DMS79 treated with DMSO at 0.1 percent for 48 hours (cell line): ENCODE measurements at places on chromosomes 2 and 18.

DNA sequence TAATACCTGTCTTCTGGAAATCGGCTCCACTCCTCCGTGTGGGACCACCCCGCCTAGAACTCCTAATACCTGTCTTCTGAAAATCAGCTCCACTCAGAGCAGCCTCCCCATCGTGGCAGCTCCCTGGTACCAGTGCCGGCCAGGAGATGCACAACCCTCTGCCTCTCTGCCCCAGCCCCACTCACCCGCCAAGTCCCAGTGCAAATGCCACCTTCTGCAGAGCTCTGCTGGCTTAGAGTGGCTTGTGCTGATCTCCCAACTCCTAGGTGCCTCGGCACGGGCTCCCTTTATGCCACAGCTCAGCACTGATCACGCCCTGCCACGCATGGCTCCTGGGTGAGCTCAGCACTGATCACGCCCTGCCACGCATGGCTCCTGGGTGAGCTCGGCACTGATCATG lies 258.5 kb downstream of the HDAC4 start:
- no peak for DNase-seq

- no peak for DNase-seq
Observed at GRCh38 chr2:25161055-25161781, 7.2 kb downstream of the POMC start.

DNA sequence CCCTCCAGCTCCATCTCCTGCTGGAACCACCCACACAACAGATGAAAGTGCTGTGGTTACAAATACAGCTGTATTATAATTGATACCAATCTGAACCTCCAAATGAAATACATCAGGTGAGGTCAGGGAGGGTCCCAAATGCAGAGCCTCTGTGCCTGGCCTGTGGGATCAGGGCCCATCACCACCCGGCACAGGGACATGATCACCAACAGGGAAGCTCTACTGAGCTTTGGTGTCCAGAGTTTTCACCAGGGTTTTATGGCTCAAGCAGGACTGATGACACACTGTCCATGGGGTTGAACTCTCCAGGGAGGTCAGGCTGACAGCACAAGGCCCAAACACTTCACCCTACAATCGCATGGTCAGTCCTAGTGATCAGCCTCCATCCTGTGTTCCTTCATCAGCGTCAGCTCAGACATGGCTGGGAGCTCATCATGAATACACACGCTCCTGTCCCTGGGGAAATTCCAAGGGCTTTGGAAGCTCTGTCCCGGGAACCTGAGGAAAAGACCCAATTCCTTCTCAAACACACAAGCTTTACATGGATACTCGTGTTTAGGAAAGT lies 3.9 kb upstream of the PXDN start:
- no peak for DNase-seq

DNA sequence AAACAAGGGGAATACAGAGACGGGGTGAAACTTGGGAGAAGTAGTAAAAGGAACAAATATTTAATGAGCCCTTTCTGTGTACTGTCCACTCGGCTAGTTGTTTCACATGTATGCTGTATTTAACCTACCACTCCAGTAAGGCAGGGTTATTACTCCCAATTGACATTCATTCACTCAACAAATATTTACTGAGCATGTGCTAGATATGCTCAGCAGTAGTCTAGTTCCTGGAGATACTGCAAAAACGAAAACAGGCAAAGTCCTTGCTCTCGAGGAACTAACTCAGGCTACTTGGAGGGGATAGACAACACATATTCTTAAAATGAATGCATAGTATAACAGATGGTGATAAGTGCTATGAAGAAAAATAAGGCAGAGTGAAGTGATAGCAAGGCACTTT lies 207.3 kb downstream of the SS18 start:
- no peak for DNase-seq

GRCh38 chr2:216651351-216651881 lies 18.2 kb downstream of the IGFBP2 start:
- DNase-seq, result no peak

- peak; percentile 77 for DNase-seq
Observed at GRCh38 chr2:10120158-10120876, 2.2 kb upstream of the RRM2 start.

DNA sequence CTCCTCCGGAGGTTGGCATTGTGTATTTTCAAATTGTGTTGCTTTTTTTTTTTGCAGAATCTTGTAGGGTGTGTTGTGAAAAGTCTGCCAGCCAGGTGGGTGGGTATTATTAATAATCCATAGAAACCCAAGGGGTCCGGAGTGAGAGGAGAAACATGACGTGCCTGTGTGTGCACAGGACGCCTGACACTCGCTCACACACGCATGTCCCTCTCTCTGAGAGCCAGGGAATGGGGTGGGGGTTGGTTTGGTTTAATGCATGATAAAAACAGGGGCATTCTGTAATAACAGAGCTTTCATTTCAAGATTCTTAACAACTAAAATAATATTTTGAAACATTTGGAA lies 224.8 kb downstream of the FAM210A start:
- DNase-seq, result no peak

- no peak for DNase-seq
Observed at GRCh38 chr2:218437969-218438368, 19.0 kb downstream of the VIL1 start.

GRCh38 chr18:384897-385296 lies 115.6 kb downstream of the COLEC12 start:
- DNase-seq, result no peak

GRCh38 chr2:8021921-8022320 lies 659.9 kb upstream of the ID2 start:
- no peak for DNase-seq

- no peak for DNase-seq
Observed at GRCh38 chr2:168801961-168802858, at the start of gene NOSTRIN. Gene NOSTRIN (plus strand): TSS chr2:168802637. CDS start chr2:168802647, 10 bp downstream.

DNA sequence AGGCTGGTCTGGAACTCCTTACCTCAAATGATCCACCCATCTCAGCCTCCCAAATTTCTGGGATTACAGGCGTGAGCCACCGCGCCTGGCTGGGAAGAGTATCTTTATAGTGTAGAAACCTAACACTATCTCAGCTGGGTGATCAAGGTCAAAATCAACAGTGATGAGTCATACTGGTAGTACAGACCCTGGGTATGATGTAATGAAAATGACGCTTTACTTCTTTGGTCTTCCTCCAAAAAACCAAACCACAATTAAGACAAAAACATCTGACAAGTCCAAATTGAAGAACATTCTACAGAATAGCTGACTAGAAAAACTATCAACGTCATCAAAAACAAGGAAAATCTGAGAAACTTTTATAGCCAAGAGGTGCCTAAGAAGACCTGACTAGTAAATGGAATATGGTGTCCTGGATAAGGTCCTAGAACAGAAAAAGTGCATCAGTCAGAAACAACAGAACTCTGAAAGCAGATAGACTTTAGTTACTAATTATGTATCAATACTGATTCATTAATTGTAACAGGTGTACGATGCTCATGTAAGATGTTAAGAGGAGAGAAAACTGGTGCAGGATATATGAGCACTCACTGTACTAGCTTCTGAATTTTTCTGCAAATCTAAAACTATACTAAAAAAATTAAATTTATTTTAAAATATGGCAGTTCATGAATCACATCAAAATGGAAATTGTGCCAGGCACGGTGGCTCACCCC lies 25.4 kb downstream of the PDCL3 start:
- no peak for DNase-seq

DNA sequence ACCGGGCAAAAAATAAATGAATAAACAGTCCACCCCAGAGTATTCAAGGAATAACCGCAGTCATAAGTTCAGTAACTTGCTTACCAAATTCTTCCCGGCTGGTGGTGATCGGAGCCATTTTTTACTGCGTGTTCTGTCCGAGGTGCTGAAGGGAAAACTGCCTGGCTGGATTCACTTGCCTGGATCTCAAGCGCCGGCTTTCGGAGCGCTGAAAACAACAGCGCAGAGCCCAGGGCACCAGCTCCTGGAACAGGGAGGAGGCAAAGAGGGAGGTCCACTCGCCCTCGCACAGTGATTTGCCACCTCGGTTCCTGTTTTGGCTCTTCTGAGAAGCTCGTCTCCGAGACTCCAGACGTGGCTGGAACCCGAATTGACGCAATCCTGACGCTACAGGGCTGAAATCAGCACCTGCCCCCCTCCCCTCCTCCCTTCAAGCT lies at the start of gene SYT4:
Gene SYT4 (minus strand): TSS at position 327 of the 437 bp plus-strand sequence. CDS start 209 bp downstream, at position 118.
- DNase-seq, result peak; percentile 64

DNA sequence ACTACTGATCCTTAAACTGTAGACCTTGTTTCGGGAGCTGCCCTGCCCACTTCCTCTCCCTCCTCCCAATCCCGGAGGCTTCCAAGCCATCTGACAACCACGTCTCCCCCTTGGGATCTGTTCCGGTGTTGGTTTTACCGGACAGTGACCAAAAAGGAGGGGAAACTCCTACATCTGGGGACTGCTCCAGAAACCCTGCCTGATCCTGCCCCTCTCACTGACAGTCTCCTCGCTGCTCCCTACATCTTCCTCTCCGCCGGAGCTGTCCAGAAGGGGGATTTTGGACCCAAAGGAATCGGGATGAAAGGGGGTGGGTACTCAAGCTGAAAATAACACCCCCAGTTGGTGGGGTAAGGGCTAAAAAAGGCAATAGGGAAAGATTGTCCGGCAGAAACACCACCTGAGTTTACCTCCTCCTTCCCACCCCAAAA lies 1.5 kb downstream of the INO80D start:
- DNase-seq, result peak; percentile 29

- no peak for DNase-seq
Observed at GRCh38 chr18:44957461-44957860, 276.8 kb downstream of the SETBP1 start.

- DNase-seq, result no peak
Observed at GRCh38 chr2:120398996-120399888, 53.3 kb downstream of the INHBB start.

- no peak for DNase-seq
Observed at GRCh38 chr2:25274868-25275574, 66.7 kb downstream of the DNMT3A start.

GRCh38 chr2:26552641-26553374 lies 74.9 kb upstream of the OTOF start:
- DNase-seq, result no peak

- no peak for DNase-seq
Observed at GRCh38 chr2:205218056-205218455, 464.2 kb upstream of the NRP2 start.

- no peak for DNase-seq
Observed at GRCh38 chr2:23757686-23758433, 169.1 kb downstream of the ATAD2B start.

- no peak for DNase-seq
Observed at GRCh38 chr2:66283787-66284186, 151.1 kb upstream of the MEIS1 start.

DNA sequence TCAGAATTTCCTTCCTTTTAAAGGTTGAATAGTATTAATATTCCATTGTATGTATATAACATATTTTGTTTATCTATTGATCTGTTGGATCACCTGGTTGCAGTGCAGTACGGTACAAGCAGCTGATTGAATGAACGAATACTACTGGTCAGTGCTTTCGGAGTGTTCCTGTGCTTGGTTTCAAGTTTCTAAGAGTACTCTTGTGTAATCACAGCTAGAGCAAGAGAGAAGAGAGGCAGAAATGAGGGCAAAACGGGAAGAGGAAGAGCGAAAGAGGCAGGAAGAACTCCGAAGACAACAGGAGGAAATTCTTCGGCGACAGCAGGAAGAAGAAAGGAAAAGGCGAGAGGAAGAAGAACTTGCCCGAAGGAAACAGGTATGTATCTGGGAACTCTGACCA lies 40.3 kb upstream of the KCNJ13 start:
- DNase-seq, result peak; percentile 43

- DNase-seq, result no peak
Observed at GRCh38 chr18:37499044-37499443, 66.6 kb downstream of the CELF4 start.

- no peak for DNase-seq
Observed at GRCh38 chr2:109511168-109511567, 102.6 kb downstream of the SEPTIN10 start.

DNA sequence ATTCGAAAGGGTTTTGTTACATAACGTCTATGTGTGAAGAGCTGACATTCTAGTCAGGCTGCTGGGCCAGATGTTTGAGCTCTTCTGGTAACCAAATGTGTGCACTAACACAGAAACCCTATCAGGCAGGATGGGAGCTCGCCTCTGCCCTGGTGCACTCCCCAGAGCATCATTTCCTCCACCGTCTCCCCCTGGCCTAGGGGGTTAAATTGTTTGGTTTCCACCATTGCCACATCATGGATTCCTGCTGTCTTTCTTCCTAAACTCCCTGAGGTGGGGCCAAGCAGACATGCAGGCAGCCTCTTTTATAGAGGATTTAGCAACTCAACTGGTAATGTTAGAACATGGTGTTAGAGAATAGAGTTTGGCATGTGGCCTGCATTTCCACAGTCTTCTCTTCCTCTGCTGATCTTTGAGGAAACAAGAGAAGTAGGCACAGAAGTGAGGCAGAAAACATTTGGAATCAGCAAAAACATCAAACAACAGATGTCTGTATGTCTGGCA lies 87.3 kb downstream of the ANTXR1 start:
- no peak for DNase-seq

- DNase-seq, result no peak
Observed at GRCh38 chr2:151619337-151619989, 114.8 kb downstream of the NEB start.

- DNase-seq, result no peak
Observed at GRCh38 chr18:24766376-24766775, 305.9 kb downstream of the HRH4 start.

- no peak for DNase-seq
Observed at GRCh38 chr18:75037689-75037955, 171.3 kb downstream of the PTGR3 start.

GRCh38 chr2:56464613-56465012 lies 280.8 kb downstream of the CCDC85A start:
- DNase-seq, result no peak

DNA sequence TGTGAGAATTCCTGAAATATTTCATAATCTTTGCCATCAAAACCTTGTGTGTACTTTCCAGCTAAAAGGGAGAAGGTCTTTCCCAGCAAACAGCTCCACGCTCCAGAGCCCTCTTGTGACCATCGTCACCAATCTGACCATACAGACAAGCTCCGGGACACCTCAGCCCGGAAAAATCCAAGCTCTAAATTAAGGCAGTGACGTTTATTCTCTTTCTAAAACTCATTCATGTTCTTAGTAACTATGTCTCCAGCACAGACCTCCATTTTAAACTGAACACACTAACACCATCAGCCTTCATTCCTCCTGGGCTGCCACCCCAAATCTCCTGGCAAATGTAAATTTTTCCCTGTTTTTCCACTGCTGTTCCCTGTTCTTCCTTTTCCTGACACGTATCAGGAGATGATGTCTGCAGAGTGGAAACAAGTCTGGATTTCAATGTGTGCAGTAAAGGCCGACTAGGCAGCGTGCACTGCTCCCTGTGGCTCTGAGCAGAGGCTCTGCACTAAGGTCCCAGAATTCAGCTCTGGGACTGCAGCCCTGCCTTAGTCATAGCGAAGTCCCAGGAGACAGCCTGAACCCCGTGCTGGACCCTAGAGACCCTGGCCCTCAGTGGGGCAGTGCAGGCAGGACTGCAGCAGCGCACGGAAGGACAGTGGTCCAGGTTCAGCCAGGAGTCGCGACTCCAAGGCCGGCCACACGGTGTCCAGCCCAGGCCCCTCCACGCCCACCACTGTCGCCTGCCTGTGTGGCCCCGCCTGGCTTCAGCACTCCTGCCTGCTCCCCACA lies 452.5 kb upstream of the SALL3 start:
- no peak for DNase-seq

- DNase-seq, result no peak
Observed at GRCh38 chr2:85843543-85843942, 45.2 kb downstream of the ST3GAL5 start.
